ENCODE measurements at places on chromosomes 4 and X.

GRCh38 chr4:93828332-93828994 lies at the start of gene ATOH1:
ATOH1 (plus strand) TSS chr4:93828753; CDS start chr4:93828927, 174 bp downstream.
- peak; percentile 51 for DNase-seq

GRCh38 chrX:153897899-153898298 lies 6.6 kb upstream of the AVPR2 start:
- DNase-seq = no peak

DNA sequence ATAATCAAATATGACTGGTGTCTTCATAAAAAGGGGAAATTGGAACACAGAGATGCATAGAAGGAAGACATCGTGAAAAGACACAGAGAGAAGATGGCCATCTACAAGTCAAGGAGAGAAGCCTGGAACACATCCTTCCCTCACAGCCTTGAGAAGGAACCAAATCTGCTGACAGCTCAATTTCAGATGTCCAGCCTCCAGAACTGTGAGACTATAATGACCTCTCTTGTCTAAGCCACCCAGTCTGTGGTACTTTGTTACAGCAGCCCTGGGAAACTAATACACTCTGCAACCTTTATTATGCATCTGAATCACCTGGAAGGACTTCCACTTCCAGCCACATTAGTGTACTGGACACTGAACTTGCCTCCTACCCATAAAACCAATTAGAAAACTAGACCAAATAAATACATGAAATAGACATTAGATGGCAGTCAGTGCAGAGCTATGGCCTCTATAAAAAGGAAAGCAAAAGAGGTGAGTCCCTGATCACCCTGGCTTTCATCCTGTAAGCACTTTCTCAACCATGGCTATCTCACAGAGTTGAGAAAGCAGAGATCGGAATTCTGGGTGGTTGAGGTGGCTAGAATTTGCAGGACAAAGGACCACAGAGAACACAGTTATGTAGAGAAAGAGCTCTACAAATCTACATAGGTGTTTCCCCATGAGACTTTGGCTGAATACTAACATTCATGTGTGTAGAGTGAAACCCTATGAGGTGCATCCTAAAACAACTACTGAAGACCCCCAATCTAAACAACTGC lies 25.7 kb downstream of the GAB3 start:
- no peak for DNase-seq

- no peak for DNase-seq
These were observed 24.2 kb downstream of the CNKSR2 start for GRCh38 chrX:21398426-21398825.

- no peak for DNase-seq
These were observed 96.2 kb upstream of the PABPC4L start for GRCh38 chr4:134297765-134298164.

GRCh38 chr4:53622739-53623151 lies 31.5 kb upstream of the LNX1 start:
- no peak for DNase-seq

GRCh38 chrX:50072110-50072509 lies 128.7 kb downstream of the AKAP4 start:
- no peak for DNase-seq

GRCh38 chr4:139734201-139734874 lies 68.7 kb downstream of the MGST2 start:
- DNase-seq = no peak

GRCh38 chr4:139816856-139817255 lies 151.2 kb downstream of the MGST2 start:
- DNase-seq = no peak

GRCh38 chrX:144637731-144638130 lies 609.6 kb upstream of the SPANXN1 start:
- DNase-seq = no peak

DNA sequence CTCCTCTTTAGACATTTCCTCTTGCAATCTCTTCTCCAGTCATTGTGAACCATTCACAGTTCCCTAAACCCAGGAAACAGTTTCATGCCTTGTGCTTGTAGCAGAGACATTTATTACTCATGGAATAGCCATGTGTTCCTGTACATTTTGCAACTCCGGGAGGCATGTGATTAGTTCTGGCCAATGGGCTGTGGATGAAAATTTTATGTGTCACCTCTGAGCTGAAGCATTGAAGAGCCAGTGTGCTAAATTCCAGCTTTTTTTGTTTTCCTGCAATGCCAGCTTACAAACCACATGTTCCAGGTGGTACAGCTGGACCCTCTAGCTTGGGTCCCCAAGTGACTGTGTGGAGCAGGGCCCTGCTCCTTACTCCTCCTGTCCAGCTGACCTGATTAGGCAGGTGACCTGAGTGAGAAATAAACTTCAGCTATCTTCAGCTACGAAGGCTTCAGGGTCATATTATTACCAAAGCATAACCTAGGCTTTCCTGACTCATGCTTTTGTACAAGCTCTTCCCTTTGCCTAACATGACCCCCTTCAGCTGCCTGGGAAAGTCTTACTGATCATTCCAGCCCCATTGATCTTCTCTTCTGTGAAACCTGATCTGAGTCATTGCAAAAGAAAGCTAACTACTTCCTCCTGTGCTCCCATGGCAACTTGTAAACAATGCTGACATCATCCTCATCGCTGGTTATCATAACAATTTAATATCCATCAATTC lies 200.4 kb downstream of the PTTG2 start:
- DNase-seq = peak; percentile 96

DNA sequence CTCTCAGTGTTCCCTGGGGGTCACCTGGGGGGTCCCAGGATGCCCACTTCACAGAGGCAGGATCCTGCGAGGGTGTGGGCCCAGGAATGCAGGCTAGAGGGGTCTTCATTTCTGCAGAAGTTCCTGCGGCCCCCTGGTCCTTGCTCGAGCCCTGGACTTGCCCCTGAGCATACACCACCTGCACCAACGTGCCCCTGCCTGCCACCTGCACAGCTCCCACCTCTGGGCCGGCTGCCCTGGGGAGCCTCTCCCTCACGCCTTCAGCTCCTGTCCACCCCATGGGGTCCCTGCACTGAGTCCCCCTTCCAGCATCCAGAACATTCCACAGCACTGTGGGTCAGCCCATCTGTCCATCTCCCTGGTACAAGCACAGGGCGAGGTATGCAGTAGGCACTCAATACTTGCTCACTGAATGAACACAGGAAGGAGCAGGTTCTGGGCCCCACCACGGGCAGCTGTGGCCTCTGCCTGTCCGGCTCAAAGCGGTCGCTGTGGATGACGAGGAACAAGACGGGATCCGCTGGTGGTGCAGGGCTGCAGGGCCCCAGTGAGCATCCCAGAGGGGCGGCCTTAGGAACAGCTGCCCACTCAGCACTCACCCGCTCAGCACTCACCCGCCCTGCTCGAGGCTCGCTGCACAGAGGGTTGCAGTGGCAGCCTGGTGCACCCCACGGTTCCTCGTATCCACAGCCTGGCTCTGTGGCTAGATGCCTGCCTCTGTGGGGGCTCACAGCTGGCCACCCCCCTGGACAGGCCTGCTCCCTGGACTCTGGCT lies 70.5 kb upstream of the MXD4 start:
- DNase-seq = no peak

- no peak for DNase-seq
These were observed 139.6 kb downstream of the AASDH start for GRCh38 chr4:56247646-56248045.

DNA sequence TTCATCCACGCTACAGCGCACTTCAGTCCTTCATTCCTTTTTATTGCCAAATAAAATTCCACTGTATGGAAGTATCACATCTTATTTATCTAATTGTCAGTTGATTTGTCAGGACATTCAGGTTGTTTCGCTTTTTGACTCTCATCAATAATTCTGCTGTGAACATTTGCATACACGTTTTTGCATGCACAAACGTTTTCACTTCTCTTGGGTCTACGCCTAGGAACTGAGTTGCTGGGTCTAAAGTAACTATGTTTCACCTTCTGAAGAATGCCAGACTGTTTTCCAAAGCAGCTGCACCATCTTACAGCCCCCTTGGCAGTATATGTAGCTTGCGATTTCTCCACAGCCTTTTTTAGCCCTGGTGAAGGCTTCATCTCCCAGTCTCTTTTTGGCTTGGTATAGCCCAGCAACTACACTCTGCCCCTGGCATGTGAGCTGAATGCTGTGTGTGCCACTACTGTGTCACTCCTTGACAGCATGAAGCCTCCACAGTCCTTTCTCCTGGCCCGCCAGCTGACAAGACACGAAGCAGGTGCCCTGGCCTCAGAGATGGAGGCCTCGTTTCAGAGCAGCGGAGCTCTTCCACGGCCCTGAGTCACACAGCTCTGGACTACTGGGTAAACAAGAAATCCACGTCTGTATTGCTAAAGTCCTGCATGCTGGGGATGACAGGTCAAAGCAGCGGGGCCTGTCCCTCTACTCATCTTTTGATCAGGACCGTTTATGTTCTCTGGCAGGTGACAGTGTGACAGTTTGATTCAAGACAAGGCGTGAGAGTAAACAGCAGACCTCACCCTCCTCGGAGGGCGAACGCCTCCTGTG lies 75.5 kb downstream of the NSUN7 start:
- no peak for DNase-seq

- DNase-seq = no peak
These were observed 14.7 kb downstream of the RTL9 start for GRCh38 chrX:110373310-110373709.

GRCh38 chrX:47850901-47851300 lies 14.2 kb downstream of the ZNF81 start:
- DNase-seq = no peak

GRCh38 chr4:56414135-56414670 lies 21.2 kb downstream of the PPAT start:
- DNase-seq = no peak

DNA sequence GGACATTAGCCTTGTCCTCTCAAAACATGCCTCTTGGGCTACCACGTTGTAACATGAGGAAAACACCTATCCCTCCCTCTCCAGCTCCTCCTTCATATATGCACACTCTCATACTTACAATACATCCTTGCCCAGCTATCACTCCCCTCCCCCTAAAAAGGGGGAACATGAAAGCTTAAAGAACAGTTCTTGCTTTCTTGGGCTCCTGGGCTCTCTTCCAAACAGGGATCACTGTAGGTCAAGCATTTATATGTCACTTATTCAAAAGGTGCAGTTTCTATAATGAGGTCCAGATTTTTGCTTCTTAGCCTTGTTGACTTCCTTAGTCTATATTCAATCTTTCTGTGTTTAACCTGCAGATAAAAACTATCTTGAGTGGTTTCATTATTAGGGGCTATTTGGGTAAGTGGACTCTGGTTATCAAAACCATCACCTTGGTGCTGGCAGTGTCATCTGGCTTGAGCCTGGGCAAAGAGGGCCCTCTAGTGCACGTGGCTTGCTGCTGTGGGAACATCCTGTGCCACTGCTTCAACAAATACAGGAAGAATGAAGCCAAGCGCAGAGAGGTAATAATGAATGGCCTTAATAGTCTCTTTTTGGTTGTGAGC lies 119.4 kb downstream of the AKAP4 start:
- DNase-seq = no peak

GRCh38 chr4:129059028-129059427 lies 34.3 kb downstream of the SCLT1 start:
- DNase-seq = no peak

DNA sequence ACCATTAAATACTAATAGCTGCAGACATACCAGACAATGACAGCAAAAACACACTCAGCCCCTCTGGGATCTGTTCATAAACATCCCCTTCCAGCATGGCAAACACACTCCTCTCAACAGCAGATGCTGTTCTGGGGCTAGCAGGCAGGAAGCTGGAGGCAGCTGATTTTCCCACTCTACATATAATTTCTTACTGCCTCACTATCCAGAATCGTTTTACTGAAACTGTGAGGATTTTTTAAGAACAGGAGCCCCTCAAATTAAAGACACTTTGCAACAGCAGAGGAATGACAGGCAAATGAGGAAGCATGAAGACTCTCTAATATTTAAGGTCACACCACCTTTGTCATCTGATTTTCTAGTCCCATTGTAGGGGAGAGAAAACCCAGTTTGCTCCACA lies 2.2 kb downstream of the MAPK10 start:
- no peak for DNase-seq

DNA sequence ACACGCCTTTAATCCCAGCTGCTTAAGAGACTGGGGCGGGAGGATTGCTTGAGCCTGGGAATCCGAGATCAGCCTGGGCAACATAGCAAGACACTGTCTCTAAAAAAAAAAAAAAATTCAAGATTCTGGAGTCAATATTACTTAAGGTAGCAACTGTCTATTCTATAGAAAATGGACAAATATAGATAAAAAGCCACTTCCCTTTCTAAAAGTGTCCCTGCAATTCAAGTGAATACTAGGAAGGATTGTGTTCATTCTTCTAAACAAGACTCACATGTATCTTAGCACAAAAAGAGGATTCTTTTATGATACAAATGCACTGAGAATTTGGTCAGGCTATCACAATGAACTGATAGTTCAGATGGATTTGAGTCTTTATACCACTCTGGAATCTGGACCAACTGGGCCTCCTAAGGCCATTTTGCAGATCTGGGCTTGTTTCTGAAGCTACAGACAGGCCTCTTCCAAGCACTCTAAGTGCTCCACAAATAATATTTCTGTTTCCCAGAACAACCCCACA lies 7.0 kb downstream of the PKD2 start:
- no peak for DNase-seq

- no peak for DNase-seq
These were observed 113.2 kb downstream of the MID1 start for GRCh38 chrX:10507181-10507580.

GRCh38 chrX:66005830-66006449 lies 33.9 kb downstream of the VSIG4 start:
- DNase-seq = no peak
